ENCODE measurements at places on chromosomes 12 and 14.

DNA sequence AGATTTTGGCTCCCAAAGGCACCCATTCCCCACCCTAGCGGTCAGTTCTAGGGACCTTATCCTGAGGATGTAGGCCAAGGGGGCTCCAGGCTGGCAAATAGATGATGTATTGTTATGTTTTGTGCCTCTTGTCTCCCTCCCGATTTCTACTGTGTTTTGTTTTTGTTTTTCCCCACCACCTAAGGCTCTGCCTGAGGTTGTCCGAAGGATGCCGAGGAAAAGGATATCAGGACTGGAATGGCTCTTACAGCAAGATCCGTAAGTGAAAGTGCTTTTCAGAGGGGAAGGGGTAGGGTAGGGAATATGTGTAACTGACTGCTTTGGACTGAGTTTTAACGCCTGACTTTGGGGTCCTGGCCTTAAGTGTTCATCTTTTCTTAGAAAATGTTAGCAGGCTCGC is 6.6 kb downstream of the FOXG1 start:
- no peak for DNase-seq

DNA sequence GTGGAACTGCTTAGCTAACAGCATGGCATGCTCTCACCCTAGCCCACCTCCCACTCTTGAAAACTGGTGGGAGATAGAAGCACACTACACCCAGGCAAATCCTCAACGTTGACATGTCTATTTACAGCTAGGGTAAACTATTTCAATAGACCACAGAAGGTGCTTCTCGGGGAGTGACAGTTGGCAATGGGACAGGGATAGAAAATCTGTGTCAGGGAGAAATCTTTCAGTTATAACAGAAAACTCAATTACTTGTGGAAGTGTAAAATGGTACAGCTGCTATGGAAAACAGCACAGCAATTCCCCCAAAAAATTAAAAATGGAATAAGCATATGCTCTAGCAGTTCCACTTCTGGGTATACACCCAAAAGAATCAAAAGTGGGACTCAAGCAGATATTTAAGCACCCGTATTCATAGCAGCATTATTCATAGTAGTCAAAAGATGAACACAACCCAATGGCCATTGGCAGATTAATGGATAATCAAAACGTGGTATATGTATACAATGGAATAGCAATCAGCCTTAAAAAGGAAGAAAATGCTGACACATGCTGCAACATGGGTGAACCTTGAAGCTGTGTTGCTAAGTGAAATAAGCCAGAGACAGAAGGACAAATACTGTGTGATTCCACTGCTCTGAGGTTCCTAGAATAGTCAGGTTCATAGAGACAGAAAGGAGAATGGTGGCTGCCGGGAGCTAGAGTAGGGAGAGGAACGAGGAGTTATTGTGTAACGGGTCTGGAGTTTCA is 92.5 kb downstream of the STAB2 start:
- DNase-seq: no peak

GRCh38 chr12:122964439-122965257 is 1.6 kb downstream of the ABCB9 start:
- no peak for DNase-seq

DNA sequence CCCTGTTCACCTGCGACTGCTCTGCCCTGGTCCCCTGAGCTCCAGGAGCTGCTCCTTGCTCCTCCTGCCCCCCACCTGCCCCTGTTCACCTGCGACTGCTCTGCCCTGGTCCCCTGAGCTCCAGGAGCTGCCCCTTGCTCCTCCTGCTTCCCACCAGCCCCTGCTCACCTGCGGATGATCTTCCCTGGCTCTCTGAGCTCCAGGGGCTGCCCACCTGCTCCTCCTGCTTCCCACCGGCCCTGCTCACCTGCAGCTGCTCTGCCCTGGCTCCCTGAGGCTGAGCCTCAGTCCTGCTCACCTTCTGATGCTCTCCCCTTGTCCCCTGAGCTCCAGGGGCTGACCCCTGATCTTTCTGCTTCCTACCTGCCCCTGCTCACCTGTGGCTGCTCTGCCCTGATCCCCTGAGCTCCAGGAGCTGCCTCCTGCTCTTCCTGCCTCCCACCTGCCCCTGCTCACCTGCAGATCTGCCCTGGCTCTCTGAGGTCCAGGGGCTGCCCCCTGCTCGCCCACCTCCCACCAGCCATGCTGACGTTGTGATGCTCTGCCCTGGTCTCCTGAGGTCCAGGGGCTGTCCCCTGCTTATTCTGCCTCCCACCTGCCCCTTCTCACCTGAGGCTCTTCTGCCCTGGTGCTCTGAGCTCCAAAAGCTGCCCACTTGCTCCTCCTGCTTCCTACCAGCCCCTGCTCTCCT is 219.2 kb downstream of the TMEM121 start:
- DNase-seq: peak; percentile 4

GRCh38 chr14:60563113-60563512 is 54.2 kb downstream of the SIX6 start:
- no peak for DNase-seq

DNA sequence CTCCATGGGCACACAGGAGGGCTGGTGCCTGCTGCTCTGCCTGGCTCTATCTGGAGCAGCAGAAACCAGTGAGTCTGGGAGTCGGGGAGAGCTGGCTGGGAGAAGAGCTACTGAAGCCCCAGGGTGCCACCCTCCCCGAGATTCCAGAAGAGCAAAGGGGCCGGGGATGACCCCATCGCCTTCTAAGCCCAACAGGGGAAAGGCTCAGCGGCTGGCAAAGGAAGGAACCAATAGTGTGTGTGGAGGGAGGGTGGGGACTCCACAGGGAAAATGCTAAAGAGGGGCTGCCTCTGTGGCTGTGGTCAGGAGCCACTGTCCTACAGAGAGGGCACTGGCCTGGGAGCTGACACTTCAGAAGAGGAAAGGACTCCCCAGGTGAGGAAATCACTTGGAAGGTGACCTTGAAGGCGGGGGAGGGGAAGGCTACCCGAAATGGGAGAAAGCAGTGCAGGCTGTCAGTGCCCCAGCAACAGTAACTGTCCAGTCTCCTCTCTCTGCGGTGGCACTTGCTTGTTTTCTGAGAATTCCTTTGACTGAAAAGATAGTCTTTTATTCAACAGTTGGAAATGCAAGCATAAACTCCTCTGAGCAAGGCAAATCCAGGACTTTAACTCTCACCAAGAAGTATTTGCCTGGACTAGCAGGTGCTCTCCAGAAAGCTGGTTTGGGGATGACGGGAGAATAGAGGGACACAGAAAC is 552 bp downstream of the TAPBPL start:
- DNase-seq: no peak

DNA sequence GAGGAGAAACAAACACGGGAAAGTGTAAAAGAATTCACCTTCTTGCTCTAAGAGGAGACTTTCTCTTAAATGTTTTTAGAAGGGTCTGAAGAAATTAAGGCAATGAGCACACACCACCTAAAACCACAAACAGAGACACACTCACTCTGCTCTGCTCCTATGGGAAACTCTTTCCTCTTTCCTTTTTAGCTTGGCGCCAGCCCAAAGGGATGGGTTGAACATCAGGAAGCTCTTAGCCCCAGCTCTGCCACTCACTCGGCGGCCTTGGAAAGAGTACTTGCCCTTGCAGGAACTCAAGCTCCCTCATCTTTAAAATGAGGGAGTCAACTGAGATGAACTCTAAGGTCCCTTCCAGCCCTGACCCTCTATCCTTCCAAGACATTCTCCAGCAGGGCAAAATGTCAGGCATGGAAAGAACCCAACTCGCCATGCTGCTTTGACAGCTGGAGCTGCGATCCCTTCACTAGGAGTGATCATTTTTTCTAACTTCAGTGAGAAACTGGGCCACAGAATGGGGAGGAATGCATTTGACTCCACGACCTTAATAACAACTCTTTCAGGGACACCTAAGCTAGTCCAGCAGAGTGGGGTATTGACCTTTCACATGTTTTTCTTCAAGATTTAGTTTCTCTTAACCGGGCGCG is 980 bp upstream of the RNASE8 start:
- no peak for DNase-seq

DNA sequence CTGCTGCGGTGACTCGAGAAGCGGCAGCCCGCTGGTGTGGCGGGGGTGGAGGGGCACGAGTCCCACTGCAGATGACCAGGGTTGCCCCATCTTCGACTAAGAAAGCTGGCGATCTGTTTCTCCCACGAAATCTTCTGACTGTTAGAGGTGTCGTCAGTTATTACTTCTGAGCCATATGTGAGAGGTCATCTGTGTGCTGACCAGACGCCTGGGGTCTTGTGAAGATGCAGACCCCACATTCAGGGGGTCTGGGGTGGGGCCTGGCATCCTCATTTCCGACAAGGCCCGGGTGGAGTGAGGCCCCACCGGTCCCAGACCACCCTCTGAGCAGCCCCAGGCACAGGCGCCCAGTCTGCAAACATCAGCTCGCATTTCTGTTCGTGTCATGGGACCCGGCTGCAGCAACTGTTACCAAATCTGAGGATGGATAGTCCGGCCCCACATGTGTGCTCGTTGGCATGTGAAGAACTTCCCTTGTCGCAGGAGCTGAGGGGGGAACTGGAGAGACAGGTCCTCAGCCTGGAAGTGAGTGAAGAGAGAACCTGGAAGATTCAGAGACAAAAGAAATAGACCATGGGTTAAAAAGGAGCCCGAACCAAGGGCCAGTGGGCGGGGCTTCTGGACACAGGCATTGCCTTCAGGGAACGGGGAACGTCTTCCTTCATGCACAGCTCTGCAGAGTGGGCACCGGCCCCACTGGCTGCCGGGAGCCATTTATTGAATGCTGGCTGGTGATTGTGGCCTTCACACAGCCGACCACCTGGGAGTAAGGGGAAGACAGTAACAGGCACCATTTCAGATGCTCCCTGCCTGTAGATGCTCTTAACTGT is 135.2 kb downstream of the ADGRD1 start:
- no peak for DNase-seq

Data from omental fat pad (tissue), 4 donors.